ENCODE measurements at places on chromosomes 11 and 22.

GRCh38 chr11:134382830-134383229, 29.2 kb downstream of the B3GAT1 start:
- no peak for DNase-seq

DNA sequence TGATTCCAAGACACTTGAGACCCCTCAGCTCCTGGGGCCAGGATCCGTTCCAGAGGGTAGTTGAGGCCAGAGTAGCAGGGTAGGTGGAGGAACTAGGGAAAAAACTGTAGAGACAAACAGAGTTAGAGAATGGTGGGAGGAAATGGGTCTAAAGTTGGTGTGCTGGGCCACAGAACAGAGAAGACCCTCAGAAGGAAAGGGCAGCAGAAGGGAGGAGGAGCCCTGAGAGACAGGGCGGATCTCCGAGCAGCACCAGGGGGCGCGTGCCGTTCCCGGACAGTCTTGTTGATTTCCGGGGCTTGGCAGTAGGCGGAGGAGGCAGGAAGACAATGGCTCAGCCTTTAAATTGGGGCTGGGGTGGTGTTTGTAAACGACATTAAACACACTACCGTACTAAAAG, 2.4 kb upstream of the CECR2 start:
- no peak for DNase-seq

DNA sequence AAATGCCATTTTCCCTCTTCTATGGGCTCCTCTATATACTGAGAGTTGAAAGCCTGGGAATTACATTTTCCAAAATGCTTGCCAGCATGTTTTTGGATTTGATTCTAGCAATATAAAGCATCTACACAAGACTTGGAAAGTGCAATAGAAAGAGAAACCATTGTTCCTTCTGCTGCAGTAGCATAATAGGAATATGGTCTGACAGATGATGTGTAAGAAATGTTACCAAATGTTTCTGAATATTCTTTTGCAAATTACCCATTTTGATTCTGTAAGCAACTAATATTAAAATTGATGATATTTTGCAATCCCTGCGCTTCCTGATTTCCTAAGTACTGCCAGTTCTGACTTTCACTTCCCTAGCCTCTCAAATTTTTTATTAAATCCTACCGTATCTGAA, 61.6 kb downstream of the CASP12 start:
- DNase-seq: no peak

GRCh38 chr11:131977231-131977630, 606.8 kb downstream of the NTM start:
- no peak for DNase-seq

- no peak for DNase-seq
These were observed 2.9 kb upstream of the OR5T1 start for GRCh38 chr11:56271092-56271491.
